Putamen (tissue), 1 donor: ENCODE measurements at places on chromosomes 6 and 20.

GRCh38 chr6:111952274-111952673 lies 79.0 kb upstream of the FYN start:
- DNase-seq = no peak

- DNase-seq = no peak
Measured at GRCh38 chr6:145841668-145842067, 27.1 kb upstream of the FBXO30 start.

DNA sequence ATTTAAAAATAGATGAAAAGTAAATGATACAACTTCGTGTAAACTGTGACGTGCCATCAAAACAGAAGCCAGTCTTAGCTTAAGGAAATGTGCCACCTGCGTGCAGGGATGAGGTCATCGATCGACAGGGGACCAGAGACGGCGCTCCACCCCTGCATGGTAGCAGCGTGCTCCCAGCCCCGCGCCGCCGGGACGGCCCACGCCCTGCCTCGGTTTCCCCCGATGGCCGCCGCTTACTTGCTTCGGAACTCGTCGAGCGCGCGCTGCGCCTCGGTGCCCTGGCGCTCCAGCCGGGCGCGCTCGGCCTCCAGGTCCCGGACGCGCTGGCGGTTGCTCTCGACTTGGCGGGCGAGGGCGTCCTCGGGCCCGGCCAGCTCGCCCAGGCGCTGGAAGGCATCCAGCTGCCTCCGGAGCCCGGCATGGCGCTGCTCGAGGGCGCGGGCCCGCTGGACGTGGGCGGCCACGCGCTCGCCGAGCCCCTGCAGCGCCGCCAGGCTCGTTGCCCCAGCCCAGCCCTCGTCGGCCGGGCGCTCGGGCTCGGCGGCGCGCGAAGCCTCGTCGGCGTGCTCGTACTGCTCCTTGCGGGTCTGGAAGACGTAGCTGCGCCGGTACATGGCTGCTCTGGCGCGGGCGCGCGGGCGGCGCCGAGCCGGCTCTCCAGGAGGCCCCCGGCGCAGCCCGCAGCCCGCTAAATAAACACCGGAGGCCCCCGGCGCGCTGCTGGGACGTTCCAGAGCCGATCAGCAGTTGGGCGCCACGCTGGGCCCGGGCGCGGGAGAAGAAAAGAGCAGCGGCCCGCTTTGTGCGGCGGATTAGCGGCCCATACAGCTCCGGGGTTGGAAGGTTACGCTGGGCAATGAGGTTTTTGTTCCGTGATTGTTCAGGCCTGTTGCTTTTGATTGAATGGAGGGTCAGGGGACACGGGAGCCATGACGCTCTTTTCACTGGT lies at the start of gene BFSP1:
Gene BFSP1, minus strand, starts transcription at position 664 of the 949 bp plus-strand sequence. Its CDS starts 50 bp downstream, at position 614.
- peak; percentile 49 for DNase-seq

- no peak for DNase-seq
Measured at GRCh38 chr6:134166511-134167261, 114.3 kb upstream of the SLC2A12 start.

DNA sequence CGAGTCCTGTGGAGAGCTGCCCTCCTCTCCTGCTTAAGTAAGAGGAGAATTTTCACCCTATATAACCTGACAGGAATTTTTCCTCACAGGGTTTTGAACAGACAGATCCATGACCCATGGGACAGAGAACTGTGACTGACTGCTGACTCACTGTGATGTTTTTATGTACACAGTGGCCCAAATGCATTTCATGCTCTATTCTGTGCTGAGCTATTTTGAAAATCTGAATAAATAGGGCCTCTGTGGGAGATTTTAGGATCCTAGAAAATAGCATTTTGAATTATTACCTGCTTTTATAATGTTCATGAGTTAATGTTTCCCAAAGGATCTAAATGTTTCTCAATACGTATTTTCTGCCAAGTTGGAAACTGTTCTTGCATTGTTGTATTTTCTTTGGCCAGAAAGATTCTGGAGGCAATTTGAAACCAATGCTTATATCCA lies 577.4 kb downstream of the HTR1B start:
- DNase-seq = no peak

DNA sequence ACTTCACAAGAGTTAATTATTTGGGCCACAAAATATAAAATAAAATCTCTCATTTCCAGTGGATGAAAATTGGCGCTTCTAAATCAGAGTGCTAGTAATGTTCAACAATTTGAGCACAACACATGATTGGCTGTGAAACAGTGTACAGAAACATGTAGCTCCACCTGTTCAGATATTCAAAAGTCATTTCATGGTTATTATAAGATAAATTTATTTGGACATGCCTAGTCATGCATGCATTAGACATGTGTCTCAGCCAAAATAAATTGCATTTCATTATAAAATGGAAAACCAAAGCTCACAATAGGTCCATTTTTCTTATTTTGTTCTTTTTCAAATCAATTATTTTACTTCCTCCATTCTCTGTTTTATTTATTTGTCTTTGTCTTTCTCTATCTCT lies 374.8 kb downstream of the LMBRD1 start:
- no peak for DNase-seq

DNA sequence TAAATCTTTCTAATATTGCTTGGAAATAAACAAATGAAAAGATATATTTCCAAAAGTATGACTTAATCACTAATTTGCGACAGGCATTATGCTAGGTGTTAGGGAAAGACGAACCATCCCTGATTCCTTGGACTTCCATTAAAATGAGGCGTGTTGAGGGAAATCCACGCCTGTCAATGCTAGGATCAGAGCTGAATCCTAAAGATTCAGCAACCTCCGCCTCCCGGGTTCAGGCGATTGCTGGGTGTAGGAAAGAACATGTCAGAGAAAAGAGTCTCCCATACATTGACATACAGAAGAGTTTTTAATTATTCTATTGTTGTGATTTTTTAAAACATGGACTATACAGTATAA lies 16.8 kb upstream of the PRSS16 start:
- DNase-seq = no peak

- no peak for DNase-seq
Measured at GRCh38 chr20:59618131-59618530, 13.8 kb downstream of the PHACTR3 start.

DNA sequence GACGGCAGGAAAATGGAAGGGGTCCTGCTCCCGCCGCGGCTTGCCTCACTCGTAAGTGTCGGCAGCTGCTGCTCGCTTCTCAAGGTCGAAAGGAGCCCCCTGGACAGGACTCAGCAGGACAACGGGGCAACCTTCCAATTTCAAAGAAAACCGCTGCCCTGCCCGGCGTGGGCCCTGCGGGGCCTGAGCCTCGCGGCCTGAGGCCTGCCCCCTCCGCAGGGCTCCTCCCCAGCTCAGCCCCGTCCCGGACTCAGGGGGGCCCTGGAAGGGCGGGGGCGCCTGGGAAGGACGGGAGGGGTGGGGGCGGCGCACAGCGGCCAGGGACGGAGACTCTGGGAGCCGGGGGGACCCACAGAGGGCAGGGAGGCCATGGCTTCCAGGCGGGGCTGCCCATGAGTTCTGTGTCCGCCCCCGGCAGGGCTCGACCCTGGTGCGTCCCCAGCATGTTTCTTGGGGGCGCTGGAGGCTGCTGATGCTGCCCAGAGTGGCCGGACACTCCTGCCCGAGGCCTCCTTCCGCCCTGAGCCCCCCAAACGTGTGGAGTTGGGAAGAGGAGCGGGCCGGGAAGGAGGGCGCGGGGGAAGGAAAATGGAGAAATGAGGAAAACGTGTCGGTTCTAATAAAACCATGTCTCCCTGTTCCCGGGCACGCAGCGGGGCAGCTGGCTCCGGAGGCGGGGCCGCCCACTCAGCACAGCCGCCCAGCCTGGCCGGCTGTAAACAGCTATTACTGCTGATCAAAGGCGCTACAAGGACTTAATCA lies 114.6 kb downstream of the DLL1 start:
- DNase-seq = no peak

GRCh38 chr6:45378334-45378926 lies 696 bp upstream of the SUPT3H start:
- no peak for DNase-seq

GRCh38 chr6:125910527-125910926 lies 46.0 kb upstream of the HINT3 start:
- no peak for DNase-seq

DNA sequence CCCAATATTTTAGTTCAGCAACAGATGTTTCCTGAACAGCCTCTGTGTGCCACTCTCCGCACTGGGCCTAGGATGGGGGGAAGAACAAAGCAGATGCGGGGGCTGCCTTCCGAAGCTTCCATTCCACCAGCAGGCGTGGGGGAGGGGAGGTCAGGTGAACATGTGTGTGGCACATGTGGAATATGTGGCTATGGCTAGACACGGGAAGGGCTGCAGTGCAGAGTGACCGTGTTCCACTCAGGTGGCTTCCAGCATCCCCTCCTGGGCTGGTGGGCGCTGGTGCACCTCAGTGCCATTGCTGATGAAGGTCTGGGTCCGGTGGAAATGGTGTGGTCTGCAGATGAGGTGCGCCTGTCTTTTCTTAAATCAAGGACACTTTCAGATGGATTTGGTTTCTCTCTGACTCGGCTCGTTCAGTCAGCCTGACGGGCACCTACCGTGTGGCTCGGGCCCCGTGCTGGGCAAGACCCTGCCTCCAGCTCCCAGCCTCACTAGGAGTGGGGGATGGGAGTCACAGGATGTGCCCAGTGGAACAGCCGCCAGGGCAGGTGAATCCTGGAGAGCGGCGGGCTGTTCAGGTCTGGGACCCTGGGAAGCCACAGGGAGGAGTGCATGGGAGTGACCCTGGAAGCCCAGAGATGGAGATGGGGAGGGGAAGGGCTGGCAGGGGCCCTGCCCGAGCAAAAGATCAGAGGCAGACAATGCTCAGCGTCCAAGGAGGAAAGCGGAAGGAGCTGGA lies 111.0 kb downstream of the SYCP2 start:
- DNase-seq = no peak

DNA sequence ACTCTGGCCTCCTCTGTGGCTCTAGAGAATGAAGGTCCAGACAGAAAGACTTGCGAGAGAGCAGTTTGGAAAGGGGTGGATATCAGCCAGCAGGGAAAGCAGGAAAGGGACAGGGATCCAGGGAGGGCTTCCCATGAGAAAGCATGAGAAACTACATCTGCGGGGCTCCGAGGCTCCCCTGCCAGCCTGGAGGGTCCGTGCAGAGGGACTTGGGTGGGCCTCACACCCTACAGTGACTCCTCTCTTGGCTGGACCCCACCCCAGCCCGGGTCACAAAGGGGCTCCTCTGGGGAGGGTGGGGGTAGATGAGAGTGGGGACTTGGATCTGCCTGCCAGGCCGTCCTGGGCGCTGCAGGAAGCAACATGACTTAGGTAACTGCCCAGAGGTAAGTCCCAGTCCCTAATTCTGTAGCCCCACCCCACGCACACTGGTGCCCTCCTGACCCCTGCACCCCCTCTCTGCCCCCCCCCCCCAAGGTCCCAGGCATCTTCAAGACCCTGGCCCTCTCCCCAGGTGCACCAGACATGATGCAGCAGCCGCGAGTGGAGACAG lies at the start of gene TMEM239:
Gene TMEM239, plus strand, starts transcription at position 335 of the 553 bp plus-strand sequence. Its CDS starts 191 bp downstream, at position 526.
- DNase-seq = no peak

- DNase-seq = no peak
Measured at GRCh38 chr6:12017263-12017662, 5.2 kb downstream of the HIVEP1 start.

DNA sequence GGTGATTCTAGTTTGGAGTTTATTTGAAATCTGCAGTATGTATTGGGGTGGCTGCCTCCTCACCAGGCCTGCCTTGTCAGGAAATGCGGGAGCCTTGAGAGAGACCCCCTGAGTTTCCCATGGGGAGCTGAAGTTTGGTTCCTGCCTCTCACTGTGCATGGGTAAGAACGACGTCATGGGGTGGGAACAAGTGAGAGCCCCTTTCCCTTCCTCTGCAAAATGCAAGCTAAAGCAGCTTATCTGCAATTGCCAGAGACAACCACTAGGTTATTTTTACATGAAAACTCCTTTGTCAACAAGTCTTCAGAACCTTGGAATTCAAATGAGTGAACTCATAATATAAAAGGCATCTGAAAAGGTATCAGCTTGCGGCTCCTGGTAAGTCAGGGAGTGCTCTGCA lies 58.4 kb downstream of the TMEM170B start:
- no peak for DNase-seq
